Activated CD8-positive, alpha-beta memory T cell treated with anti-CD3 and anti-CD28 coated beads for 1 hour (primary cell): ENCODE measurements at places on chromosomes 13 and 19.

- DNase-seq = peak; percentile 36
These were observed 14.6 kb downstream of the GNA11 start for GRCh38 chr19:3108775-3109174.

DNA sequence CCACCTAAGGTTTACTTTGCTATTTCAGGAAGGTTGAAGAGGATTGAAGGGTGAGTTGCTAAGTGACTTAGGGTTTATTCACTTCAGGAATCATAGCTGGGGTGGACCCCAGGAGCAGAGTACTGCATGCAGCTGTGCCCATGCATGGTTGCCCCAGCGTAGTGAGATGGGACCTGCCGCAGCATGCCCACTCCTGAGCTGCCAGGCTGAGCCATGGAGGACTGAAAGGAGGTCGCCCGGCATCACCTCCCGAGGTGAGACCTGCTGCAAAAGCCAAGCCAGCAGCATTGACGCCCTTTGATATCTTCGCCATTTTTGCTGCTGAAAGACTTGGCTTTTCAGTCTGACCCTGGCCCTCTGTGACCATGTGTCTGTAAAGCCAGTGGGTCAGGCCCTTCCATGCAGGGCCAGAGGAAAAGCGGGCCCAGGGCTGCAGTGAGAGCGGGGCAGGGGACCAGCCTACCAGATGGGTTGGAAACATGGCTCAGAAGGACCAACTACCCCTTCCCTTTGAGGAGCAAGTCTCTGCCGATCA, 9.9 kb downstream of the POP4 start:
- no peak for DNase-seq

DNA sequence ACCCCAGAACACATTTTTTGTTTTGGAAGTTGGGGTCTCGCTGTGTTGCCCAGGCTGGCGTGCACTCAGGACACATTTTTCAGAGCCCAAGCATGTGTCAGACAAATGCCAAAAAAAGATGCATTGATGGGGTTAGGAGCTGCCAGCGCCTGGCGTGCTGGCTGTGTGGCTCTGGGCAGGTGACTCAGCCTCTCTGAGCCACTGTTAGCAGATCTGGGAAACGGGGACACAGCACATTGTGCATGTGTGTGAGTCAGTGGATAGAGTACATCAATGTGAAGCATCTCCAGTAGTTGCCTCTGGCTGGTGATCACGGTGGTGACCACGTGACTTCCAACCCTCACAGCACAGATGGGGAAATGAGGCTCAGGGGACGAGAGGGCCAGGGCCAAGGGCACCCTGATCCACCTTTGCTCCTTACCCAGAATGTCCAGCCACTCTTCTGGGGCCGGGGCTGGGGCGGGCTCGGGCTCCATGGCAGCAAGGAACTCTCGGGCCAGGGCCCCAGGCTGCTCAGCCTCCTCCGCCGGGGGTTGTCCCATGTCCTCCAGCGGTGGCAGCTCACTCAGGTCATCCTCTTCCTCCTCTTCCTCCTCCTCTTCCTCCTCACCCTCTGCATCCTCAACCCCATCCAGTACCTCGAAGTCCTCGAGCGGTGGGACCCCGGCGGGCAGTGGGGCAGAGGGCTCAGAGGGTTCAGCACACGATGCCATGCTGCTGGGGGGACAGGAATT, 1.9 kb downstream of the FKBP8 start:
- no peak for DNase-seq

- DNase-seq = no peak
These were observed 14.0 kb downstream of the ZNF114 start for GRCh38 chr19:48283908-48284307.

DNA sequence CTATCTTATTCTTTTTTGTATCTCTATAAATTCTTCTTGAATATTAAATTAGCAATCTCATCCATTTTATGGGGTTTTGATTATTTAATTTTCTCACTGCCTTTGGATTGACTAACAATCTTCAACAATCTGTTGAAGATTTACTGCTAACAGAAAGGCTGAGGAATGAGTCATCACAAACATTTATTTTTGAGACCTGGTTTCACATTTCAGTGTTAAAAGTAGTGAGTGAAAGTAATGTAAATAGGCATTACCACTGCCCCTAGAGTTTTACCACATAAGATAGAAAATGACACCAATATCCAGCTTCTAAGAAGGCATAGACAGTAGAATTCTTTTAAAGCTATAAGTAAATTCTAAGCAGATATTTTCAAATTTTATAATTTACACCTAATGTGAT, 472.8 kb downstream of the OLFM4 start:
- no peak for DNase-seq

DNA sequence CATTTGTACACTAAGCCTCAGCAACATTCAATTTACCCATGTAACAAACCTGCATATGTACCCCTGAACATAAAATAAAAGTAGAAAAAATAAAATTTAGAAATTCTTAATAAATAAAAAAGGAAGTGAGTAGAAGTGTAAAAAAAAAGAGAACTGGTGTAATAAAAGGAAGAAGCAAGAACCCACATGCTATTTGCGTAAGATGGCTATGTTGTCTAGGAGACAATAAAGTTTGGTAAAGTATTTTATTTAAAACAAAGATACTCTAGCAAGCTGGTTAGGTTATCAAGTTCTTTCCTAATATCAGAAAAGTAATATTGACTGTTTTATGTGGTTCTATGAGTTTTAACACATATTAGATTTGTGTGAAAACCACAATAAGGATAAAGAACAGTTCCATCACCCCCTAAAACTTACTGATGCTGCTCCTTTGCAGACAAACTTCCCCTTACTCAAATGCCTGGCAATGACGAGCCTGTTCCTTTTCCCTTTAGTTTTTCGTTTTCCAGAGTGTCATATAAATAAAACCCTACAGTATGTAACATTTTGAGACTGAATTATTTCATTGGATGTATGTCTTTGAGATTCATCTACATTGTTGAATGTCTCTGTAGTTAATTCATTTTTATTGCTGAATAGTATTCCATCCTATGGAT, 98.9 kb downstream of the TNFSF13B start:
- DNase-seq = no peak

DNA sequence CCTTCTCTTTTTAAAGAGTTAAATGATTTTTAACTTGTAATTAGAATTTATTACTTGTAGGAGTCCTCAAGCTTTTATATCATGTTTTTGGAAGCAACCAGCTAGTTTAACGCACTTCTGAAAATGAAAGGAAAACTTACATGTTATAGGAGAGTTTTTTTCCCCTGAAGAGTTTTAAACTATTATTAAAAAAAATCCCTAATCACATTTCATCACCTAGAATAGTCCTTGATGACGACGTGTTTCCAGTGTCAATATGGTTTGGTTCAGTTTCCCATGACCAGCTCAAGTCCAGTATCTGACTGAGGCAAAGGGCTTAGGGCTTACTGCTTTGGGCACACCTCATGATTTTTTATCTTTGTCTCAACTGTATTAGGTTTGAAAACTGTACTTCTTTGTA, 36.0 kb downstream of the URI1 start:
- no peak for DNase-seq

DNA sequence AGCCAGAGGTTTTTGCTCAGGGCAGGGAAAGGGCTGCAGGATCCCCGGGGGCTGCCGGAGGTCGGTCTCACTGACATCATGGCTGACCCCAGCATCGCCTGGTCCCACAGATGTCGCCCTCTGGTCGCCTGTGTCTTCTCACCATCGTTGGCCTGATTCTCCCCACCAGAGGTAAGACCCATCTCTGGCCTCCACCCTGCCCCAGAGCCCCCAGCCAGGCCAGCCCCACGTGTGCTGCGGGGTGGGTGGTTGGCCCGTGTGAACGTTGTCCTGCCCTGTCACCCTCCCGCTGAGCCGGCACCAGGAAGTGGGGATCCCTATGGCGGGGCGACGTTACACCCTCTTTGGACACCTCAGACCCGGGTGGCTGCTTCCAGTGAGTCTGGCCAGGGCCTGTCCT, 906 bp downstream of the FXYD5 start:
- no peak for DNase-seq

GRCh38 chr13:89082623-89083022, 1411.5 kb downstream of the SLITRK5 start:
- DNase-seq = no peak

DNA sequence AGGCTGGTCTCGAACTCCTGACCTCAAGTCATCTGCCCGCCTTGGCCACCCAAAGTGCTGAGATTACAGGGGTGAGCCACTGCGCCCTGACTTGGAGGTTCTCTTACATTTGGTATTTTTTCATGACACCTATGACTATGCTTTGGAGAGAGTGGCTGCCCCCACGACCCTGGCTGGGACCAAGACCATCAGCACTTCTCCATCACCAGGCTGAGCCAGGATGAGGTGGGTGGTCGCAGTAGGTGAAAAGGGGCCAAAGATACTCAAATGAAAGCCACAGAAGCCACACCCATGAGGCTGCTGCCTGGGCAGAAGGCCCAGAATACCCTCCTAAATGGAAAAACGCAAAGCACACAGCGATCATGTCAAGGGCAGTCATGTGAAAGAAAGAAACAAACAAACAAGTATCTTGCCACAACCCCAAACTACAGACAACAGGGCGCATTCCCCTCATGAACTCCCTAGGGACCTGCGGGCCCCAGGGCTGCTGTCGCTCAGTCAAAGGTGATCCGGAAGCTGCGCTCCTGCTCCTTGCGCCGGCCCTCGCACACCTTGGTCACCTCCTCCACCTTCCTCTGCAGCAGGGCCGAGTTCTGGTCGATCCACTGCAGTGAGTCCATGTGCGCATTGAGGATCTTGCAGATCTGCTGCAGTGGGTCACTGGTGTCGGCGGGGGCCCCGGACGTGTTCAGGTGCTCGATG, 11.2 kb upstream of the IL4I1 start:
- no peak for DNase-seq

- no peak for DNase-seq
These were observed 84.5 kb upstream of the ABCC4 start for GRCh38 chr13:95385798-95386197.

DNA sequence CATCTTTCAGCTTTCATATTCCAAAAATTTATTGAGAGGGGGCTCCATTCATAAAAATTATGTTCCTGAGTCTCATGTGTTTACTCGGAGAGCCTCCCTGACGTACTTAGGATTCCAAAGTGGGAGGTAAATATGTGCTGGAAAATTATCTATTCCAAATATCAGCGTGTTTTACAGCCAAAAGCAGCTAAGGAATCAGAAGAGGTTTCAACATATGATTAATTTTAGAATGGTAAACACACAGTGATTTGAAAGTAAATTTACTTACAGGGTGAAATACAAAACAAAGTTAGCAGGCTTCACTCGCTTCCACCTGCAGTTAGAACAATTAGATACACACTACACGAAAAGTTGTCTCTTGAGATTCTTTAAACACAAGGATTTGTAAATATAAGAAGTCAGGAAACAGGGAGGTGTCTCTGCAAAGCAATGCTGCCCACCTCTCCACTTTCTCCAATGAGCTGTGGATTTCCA, 313.8 kb upstream of the NBEA start:
- DNase-seq = no peak

GRCh38 chr19:30089086-30089665, 147.1 kb downstream of the URI1 start:
- no peak for DNase-seq

DNA sequence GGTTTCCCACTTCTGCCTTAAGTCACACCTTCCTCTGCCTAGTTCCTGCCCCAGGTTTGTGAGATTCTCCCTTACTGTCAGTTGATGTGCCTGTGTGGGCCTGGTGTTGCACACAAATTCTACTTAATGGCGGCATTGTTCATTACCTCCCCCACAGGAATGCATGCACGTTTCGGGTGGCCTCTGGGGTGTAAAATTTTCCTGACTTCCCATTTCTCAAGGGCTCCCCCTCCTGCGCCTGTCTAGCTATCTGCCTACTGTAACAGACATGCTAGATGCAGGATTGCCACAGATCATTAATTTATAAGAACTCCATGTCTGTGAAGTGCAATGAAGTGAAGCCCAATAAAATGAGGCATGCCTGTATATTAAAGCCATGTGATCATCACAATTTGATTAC, 1466.3 kb downstream of the PCDH9 start:
- no peak for DNase-seq

DNA sequence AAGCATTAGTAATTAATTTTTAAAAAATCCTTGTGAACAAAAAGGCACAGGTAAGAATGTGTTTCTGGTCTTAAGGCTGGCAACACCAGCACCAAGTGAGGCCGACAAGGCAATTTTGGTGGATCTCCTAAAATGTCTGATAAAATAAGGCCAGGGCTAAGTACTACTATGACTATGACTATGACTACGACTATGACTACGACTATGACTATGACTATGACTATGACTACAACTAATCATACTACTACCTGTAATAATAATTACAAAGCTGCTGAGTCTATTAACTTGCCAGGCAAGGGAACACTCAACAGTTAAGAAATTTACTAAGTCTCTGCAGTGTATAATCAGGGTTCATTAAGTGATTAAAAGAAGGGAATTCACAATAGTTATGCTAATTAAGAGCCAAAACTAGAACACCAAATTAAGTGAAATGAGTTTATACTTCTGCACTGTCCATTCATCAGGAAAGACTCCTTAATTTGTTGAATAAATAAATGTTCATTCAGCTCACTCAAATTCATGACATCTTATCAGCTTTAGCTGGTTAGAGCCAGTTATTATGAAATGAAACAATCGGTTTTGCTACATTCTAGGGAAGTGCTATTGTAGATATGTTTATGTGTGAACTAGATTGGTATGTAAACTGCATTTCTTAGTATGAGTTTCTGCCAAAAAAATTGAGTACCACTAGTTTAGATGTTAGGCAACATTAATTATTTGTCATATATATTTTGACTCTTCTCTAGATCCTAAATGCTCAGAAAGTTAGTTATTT, 1626.2 kb upstream of the PCDH20 start:
- no peak for DNase-seq

DNA sequence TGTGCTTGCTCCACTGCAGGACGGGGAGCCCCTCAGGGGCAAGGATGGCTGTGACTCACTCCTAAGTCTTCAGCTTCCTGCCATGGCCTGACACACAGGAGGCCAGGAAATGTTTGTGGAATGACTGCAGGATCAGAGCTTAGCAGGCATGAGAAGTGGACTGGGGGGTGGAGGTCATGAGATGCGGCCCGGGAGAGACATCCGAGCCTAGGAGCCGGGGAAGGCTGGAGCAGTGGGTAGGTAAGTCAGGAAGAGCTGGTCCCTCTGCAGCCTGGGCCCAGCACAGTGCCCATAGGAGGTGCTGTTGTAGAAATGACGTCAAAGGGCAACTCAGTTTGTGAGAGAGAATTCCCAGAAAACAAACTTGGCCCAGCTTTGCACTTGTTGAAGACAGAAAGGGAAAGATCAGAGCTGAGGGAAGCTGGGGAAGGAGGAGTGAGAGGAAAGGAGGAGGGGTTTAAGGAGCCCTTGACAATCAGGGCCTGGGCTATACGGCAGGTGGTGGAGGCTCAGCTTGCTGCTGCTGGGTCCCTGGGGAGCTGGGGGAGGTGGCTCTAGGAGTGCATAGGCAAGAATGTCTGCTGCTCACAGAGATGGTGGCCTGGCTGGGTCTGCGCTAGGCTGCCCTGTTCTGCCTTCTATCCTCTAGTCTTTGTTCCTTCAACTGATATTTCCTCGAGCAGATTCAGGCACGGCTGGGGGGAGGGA, 18.5 kb downstream of the POU2F2 start:
- DNase-seq = no peak

GRCh38 chr19:47790398-47790814, 11.9 kb downstream of the SELENOW start:
- DNase-seq = peak; percentile 81

- DNase-seq = no peak
These were observed 151.9 kb downstream of the COL4A1 start for GRCh38 chr13:110155072-110155471.
